T-helper 2 cell treated with Interferon-gamma antibody and Interleukin-4, amounts not matched to agents 100 ng/mL and 5 ng/mL, for 36 hours (primary cell): ENCODE measurements at places on chromosomes 1 and 21. TPM values are rescaled to one million over a fixed set of nuclear protein-coding genes. Genes with fewer than 3 reads are reported as not detected.

Gene TRAF3IP3
- 446 and 452 TPM in 2 replicates for total RNA-seq

Gene SELENBP1
- not detected in 2 replicates for total RNA-seq

Gene IPP
- total RNA-seq = 12.0 and 12.2 TPM in 2 replicates

Gene LCE2C
- total RNA-seq = not detected in 2 replicates

Gene TRIM63
- total RNA-seq = not detected in 2 replicates

Gene FHL3
- 14.7 and 16.3 TPM in 2 replicates for total RNA-seq

Gene MAN1C1
- total RNA-seq = 11.4 and 12.1 TPM in 2 replicates

Gene EFCAB14
- 88.3 and 90.2 TPM in 2 replicates for total RNA-seq
